ENCODE measurements at places on chromosomes 7 and 10. TPM values are rescaled to one million over a fixed set of nuclear protein-coding genes. Genes with fewer than 3 reads are reported as not detected.
A peak's percentile ranks its signal among the peaks of the same experiment; 100 is the strongest.

DNA sequence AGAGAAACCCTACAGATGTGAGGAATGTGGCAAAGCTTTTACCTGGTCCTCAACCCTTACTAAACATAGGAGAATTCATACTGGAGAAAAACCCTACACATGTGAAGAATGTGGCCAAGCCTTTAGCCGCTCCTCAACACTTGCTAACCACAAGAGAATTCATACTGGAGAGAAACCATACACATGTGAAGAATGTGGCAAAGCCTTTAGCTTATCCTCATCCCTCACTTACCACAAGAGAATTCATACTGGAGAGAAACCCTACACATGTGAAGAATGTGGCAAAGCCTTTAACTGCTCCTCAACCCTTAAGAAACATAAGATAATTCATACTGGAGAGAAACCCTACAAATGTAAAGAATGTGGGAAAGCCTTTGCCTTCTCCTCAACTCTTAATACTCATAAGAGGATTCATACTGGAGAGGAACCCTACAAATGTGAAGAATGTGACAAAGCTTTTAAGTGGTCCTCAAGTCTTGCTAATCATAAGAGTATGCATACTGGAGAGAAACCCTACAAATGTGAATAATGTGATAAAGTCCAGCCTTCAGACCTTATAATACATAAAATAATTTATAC lies 38.2 kb downstream of the ZNF679 start:
- no peak for DNase-seq

GRCh38 chr10:44470784-44471183 lies 85.9 kb upstream of the CXCL12 start:
- DNase-seq, result no peak

DNA sequence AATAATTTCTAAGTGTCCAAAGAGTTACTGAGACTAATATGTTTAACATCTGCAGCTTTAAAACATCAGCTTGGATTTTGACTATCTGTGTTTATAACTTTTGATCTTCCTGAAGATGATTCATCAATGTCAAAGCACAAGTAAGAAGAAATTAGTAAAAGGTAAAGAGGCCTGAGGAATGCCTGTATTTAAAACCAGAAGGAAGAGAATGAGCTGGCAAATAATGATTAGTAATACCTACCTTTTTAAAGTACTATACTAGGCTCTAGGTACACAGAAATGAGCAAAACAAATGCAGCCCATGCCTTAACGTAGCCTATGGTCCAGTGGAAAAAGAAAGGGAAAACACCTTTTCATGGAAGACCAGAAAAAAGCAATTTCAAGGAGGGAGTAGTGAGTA lies 158.0 kb downstream of the KCND2 start:
- DNase-seq, result no peak

- no peak for DNase-seq
Measured at GRCh38 chr10:3747248-3747960, 37.6 kb downstream of the KLF6 start.

DNA sequence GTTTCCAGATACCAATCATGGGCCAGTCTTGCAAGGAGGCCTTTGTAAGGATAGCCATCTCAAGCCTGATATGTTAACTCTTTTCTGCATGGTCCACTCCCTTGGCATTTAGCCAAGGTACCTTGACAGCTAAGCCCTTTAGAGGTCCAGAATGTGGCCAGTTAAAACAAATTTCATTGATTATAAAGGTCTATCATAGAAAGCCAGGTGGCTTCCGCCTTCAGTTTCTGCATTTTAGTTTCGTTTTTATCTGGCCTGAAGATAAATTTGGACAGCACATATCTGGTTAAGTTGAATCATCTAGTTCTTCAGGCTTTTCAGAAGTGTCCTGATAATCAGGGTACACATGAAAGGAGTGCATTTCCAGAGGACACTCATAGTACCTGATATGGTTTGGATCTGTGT lies 30.7 kb downstream of the ANKIB1 start:
- DNase-seq, result no peak

- DNase-seq, result no peak
Measured at GRCh38 chr7:44471436-44471835, 19.0 kb downstream of the NUDCD3 start.

- no peak for DNase-seq
Measured at GRCh38 chr7:108384716-108385483, 71.3 kb downstream of the NRCAM start.

- DNase-seq, result no peak
Measured at GRCh38 chr10:17645621-17646345, 1.8 kb downstream of the STAM start.

- DNase-seq, result no peak
Measured at GRCh38 chr10:80603516-80603915, 65.8 kb downstream of the SH2D4B start.

GRCh38 chr7:117683430-117684175 lies 189.6 kb downstream of the CTTNBP2 start:
- no peak for DNase-seq

DNA sequence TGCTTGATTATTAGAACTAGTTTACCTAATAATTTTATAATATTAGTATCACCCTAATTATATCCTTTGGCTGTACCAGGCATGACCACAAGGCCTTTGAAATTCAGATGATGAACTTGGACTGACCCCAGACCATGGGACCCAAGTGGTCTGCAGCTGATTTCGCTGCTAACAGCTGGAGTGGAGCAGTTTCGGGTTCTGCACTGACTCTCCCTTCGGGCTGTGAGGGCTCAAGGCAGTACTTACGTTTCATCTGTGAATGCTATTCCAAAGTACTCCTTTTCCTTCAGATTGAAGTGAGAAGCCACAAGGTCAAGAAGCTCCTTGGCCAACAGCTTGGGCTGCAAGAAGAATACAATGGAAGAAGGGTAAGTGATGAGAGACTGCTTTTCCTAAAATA lies 223.8 kb downstream of the PRPF18 start:
- DNase-seq, result no peak

DNA sequence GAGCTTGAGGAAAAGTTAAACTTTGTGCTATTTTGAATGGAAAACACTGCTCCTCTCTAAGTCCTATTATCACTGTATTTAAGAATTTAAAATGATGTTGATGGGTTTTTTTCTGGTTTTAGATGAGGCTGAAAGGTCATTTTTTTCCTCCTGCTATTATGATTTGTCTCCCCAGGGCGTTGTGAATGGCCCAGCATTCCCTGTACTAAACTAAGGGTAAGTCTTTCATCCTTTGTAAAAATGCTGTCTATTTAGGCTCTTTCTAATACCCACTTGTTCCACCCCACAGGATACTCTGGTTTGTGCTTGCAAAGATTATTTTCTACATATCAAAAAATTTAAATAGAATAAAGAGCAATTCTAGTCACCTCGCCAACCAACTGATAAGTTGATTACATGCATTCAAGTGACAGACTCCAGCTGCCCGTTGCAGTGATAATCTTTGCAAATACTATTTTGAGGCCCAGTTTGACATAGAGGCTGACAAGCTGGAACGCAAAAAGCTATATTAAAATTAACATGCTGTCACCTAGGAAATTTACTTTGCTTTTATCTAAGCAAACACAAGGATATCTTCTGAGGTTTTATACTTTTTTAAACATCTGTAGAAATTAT lies 222.3 kb upstream of the TMEM229A start:
- no peak for DNase-seq

- DNase-seq, result no peak
Measured at GRCh38 chr7:116788572-116789197, 73.7 kb upstream of the CAPZA2 start.

DNA sequence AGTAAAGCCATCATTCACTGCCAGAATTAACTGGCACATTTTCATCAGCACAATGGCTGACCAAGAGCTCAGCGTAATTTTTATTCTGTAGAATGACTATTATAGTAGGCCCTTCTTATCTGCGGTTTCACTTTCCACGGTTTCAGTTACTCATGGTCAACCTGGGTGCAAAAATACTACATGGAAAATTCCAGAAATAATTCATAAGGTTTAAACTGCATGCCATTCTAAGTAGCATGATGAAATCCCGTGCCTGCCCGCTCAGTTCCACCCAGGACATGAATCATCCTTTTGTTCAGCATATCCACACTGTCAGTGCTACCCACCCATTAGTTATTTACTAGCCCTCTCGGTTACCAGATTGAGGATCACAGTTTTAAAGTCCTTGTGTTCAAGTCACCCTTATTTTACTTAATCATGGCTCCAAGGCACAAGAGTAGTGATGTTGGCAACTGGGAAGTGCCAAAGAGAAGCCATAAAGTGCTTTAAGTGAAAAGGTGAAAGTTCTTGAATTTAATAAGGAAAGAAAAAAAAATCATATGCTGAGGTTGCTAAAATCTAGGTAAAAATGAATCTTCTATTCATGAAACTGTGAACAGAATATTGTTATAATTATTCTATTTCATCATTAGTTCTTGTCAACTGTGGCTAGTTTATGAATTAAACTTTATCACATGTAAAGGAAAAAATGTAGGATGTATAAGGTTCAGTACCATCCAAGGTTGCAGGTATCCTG lies 204.9 kb downstream of the DOCK4 start:
- no peak for DNase-seq

DNA sequence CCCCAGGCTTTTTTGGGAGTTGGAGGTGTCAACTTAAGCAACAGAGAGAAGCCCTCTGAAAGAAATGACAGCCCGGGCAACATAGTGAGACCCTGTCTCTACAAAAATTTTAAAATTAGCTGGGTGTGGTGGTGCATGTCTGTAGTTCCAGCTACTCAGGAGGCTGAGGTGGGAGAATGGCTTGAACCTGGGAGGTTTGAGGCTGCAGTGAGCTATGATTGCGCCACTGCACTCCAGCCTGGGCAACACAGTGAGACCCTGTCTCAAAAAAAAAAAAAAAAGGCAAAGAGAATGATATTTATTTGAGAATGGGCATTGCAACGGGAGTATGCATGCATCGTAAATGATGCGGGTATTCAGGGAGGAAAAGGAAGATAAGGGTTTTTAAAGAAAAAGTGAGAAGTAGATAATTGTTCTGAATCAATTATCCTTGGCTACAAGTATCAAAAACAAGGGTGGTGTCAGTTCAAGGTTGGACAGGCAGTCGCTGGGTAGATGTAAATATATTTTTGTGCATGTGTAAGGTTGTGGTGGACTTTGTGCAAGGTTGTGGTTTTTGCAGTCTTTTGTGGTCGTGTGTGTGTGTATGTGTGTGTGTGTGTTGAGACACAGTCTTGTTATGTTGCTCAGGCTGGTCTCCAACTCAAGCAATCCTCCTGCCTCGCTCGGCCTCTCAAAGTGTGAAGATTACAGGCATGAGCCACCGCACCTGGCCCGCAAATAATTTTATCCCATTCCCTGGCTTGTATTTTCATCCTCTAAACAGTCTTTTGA lies 65.6 kb downstream of the COL26A1 start:
- no peak for DNase-seq

DNA sequence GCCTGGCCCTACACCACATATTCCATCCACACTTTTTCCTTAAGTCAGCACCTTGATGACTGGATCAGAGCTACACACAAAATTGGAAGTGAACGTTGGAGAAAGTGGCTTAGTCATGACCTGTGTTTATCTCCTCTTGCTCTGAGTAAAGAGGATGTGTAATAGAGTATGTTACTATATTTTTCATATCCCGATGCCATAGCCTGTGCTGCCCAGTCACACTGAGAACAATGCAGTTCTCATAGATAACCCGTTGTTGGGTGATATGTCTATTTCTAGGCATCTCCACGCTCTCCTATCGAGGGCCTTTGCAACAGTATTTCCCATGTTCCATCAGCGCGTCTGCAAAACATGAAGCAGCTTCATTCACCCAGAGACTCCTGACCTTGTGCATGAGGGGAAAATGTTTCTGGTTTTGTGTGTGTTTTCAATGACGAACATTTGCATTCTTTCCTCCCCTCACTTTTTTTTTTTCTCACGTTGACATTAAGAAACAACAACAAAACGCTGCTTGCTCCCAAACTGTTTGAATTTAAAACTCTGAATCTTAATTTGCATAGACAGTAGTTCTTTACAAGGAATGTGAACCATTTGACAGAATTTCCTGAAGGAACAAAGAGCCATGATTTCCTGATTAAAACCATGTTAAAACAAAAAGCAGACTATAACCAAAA lies 43.4 kb downstream of the GRK5 start:
- no peak for DNase-seq

DNA sequence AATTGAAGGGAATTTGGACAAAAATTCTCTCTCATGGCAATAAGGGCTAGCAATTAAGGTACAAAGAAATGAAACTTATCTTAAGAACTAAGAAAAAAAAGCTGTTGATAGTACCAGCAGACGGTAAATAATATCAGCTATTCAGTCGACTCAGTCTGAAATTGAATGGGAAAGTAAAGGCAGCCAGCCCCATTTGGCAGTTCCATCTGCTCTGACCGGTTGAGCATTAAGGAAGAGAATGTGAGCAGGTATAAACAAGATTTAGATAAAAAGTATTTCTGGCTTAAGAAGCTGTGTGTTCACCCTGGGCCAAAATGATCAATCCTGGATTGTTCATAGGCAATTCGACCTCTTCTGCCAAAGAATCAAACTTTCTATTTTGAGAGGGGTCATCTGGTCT lies 154.6 kb upstream of the NPVF start:
- no peak for DNase-seq

- no peak for DNase-seq
Measured at GRCh38 chr10:102660888-102661657, 16.8 kb downstream of the TRIM8 start.

DNA sequence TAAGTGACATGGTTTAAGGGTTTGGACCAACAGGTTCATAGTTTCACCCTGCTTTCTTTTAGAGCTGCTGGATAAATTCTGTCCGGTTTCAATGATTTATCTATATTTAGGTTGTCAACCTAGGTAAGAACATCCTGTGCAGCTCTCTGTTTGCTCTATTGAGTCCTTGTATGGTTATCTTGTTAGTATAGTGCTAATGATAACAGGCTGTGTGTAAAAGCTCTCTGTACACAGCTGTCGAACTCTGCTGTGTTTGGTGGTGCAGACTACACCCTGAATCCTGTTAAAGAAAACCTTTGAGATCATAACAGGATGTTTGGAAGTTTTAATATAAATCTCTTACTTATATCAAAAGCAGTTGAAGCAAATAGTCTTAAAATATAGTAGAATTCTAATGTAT lies 219.2 kb downstream of the SDK1 start:
- DNase-seq, result no peak

GRCh38 chr7:32204361-32205018 lies 134.3 kb upstream of the PDE1C start:
- peak; percentile 55 for DNase-seq

ASZ1 gene
- total RNA-seq, result not detected

SEMA3D gene
- 2.2 TPM for total RNA-seq

ELFN1 gene
- 2.2 TPM for total RNA-seq

HERC4 gene
- 47.9 TPM for total RNA-seq

INPP5A gene
- 24.3 TPM for total RNA-seq

All from vagina (tissue), 2 donors.